Myocyte (in vitro differentiated cells): ENCODE measurements at places on chromosomes 6 and 20.

- DNase-seq: no peak
These were observed 230.4 kb downstream of the TAF4 start for GRCh38 chr20:61835301-61835700.

GRCh38 chr6:130132286-130132701, 90.5 kb downstream of the SAMD3 start:
- no peak for DNase-seq

DNA sequence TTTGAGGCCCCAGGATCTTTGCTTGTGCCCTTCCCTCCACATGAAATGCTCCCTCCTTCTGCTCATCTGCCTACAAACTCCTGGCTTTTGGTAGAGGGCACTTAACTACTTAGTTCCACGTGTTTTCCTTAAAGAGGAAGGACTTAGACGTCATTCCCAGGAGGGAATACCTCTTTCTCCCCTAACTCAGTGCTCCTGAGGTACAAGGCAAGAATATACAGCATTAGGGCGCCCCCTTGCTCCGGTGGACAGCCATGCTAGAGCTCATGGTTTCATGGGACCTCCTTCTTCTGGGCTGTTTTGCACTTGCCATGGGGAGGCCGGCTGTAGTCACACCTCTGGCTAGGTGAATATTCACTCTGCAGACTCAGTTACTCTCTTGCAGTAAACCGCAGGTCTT, 93.8 kb upstream of the LY86 start:
- peak; percentile 41 for DNase-seq

GRCh38 chr6:111870051-111870741, 3.1 kb downstream of the FYN start:
- no peak for DNase-seq

DNA sequence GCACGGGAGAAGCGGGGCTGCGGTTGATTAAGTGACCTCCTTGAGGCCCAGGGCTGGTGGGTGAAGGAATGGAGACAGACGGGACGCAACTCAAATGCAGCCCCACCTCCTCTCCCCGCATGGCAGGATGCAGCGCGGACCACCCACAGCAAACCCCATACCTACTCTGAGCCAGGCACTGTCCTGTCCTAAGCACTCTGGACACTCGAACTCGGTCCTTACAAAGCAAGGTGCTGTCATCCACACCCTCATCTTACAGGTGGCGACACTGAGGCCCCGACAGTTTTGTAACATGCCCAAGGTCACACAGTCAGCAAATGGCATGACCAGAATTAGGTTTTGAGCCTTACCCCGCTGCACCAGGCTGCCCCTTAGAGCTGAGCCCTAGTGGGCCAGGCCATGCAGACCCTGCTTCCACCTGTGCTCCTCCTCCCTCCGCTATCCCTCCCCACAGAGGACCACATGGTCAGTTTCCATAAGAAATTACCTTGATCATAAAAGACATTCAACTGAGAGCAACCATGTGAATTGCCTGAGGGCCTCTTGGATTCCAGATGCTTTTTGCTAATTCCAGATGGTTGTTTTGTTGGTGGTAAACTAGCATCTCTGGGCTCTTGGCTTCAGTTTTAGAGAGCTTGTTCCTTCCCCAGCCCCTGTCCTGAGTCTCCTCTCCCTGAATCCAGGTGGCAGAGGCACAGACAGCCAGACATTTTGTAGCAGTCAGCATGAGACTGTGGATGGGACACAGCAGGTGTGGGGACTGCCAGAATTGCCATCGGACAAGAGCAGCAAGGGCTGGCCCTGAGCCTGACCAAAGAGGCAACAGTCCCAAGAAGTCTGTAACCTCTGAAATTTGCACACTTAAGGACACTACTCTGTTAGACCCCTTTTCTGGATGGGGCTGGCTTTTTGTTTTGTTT, 171.9 kb upstream of the PMEPA1 start:
- DNase-seq: peak; percentile 81

- DNase-seq: no peak
These were observed 81.2 kb downstream of the NFATC2 start for GRCh38 chr20:51461306-51461705.

DNA sequence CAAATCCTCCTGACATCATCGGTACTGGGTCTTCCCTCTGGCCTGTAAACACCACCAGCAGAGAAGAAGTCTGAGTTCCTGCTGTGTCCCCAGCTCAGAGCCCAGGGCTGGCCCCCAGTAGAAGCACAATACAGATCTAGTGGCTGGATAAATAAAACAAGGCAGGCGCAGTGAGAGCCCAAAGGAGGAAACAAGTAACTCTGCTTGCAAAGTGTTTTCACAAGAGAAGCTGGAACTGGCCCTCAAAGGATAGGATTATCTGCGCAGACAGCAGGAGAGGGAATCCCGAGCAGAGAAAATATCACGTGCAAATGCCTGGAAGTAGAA, 205.1 kb downstream of the ZDHHC14 start:
- no peak for DNase-seq

DNA sequence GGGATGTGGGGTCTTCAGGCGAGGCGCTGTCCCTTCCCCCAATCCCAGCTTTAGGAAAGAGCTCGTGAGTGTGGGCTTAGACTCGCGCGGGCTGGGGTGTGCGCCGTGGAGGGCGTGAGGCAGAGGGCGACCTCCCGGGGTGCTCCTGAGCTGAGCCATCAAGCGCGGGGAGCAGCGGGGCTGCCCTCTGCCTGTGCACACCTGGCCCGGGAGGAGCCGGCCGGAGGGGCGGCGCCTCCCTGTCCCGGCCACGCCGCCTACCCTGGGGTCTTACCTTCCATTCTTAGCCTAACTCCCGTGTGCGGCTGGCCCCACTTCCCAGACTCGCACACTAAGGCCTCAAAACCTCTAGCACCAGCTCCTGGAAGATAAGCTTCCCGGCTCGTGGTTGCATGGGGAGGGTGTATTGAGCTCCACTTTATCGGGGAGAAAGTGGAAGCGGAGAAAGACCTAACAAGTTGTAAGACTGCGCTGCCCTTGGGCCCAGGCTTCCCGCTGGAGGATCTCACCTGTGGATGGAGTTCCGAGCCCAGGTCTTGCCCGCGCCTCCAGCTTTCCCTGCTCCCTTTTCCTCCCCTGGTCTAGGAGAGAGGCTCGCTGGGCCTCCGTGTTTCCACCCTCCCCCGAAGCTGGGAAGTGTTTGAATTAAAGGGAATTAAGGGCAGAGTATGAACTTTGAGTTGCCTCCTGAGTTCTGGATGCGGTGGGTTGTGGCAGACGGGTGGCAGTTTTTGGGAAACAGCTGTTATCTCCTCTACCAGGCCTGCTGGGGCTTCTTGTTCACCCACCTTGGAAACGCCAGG, 1.2 kb downstream of the DNMT3B start:
- no peak for DNase-seq

DNA sequence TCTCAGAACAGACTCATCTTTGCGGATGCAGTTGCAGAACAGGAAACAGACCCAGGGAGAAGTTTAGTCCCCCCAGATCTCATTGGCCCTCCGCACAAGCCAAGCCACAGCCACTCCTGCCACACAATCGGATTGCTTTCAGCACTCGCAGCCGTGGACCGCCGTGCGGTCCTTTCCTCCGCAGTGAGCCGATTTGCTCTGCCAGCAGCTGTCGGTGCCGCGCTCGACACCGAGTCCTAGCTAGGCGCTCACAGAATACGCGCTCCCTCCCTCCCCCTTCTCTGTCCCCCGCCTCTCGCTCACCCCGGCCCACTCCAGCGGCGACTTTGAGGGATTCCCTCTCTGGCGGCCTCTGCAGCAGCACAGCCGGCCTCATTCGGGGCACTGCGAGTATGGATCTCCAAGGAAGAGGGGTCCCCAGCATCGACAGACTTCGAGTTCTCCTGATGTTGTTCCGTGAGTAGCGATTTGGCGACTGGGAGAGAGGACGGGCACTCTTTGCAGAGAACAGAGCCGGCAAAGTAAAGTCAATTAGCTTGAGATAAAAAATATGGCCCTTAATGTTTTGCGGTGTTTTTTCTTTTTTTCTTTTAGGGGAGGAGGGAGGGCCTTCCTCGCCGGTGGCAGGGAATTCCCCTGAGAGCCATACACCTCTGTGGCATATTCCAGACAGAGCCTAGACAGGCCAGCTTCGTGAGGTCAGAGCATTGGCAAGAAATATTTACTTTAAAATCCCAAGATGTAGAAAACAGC, at the start of gene LAMP5:
TSS of gene LAMP5 (plus strand) at position 130 of the 753 bp plus-strand sequence. CDS start at position 393, 263 bp downstream.
- peak; percentile 64 for DNase-seq

- DNase-seq: no peak
These were observed 578.9 kb downstream of the HAO1 start for GRCh38 chr20:7361321-7361720.

- no peak for DNase-seq
These were observed 121.3 kb downstream of the CLVS2 start for GRCh38 chr6:123117145-123117908.

DNA sequence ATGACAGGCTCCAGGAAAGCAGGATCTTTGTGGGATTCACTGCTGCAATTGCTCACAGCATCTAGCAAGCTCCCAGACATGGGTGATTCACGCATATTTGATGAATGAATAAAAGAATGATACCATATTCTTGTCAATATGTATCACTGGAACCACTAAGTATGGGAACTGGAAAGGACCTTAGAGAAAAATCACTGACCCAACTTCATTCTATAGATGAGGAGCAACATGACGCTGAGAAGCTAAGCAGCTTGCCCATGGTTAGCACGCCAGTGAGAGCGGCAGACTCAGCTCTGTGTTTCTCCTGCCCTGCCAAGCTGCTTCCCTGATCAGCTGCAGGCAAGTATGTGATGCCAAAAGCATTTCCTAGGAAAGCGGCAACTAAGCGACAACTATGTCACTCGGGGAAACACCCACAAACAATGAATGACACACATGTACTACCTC, 66.8 kb downstream of the PPP1R3G start:
- DNase-seq: peak; percentile 53
